ENCODE measurements at places on chromosomes 12 and 14.

- DNase-seq, result no peak
These were observed 2.4 kb upstream of the ADCY4 start for GRCh38 chr14:24337144-24337823.

GRCh38 chr14:103846543-103847450 lies 578 bp downstream of the PPP1R13B start:
- DNase-seq, result peak; percentile 17

- peak; percentile 33 for DNase-seq
These were observed 334.0 kb downstream of the BTG1 start for GRCh38 chr12:91811481-91812287.

GRCh38 chr14:32545506-32546210 lies 216.6 kb downstream of the AKAP6 start:
- no peak for DNase-seq

DNA sequence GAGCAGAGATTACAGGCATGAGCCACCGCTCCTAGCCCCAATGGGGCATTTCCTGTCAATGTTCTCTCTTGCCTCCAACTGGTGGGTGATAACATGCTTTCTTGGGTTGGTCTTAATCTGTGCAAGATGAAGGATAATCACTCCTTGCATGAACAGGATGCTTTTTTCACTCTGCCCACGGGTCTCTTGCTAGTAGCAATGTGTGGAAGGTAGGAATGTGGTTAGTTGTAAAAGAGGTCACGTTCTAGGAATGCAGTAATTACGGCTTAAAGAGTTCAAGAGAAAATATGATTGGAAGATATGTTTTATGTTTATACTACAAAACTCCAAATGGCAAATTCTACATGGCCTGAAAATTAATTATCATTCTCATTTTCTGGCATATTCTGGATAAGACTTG lies 10.5 kb downstream of the RNASE10 start:
- DNase-seq, result no peak

GRCh38 chr12:50217202-50217601 lies 50.0 kb upstream of the CERS5 start:
- no peak for DNase-seq

Data from inflammatory macrophage treated with lipopolysaccharide for 1 hour (primary cell).